Stimulated activated CD8-positive, alpha-beta memory T cell treated with anti-CD3 and anti-CD28 coated beads, Interleukin-15, amount 100 ng/mL, for 24 hours (primary cell): ENCODE measurements at places on chromosomes 4 and X.

- DNase-seq, result no peak
Measured at GRCh38 chrX:51955200-51955599, 61.8 kb downstream of the MAGED1 start.

DNA sequence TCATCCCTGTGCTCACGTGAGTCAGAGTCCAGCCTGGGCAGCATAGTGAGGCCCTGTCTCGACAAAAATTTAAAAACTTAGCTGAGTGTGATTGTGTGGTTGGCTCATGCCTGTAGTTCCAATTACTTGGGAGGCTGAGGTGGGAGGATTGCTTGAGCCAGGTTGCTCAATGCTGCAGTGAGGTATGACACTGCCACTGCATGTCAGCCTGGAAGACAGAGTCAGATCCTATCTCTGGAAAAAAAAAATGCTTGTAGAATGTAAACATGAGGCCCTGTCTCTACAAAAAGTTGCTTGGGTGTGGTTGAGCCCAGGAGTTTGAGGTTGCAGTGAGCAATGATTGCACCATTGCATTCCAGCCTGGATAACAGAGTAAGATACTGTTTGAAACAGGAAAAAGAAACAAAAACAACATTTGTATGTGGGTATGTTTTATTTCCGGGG lies 11.3 kb upstream of the YTHDC1 start:
- no peak for DNase-seq

DNA sequence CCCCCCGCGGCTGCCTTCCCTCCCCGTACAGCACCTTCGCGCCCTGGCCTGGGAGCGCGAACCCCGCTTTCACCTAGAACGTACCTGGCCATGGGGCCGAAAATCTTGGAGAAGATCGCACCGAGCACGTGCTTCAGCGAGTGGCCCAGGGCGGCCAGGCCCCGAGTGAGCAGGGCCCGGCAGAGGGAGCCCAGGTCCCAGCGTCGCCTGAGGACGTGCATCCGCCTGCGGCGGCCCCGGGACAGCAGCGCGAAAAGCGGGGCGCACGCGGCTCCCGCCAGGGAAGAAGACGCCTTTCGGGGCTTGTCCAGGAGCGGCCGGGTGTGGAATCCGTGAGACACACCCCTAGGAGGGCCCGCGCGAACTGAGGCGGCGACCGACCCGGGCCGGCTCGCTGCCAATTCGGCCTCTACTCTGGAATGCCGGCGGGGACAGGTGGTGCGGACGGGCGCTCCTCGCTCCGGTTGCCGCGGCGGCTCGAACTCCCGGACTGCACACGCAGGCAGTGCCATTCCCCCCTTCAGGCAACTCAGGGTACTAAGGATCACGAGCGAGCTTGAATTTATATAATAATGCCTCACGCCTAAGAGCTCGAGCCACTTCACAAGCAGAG lies at the start of gene HS6ST2:
HS6ST2 (minus strand) TSS at position 539 of the 613 bp plus-strand sequence.
- DNase-seq, result no peak

GRCh38 chrX:134688839-134689238 lies 30.6 kb upstream of the PLAC1 start:
- no peak for DNase-seq

DNA sequence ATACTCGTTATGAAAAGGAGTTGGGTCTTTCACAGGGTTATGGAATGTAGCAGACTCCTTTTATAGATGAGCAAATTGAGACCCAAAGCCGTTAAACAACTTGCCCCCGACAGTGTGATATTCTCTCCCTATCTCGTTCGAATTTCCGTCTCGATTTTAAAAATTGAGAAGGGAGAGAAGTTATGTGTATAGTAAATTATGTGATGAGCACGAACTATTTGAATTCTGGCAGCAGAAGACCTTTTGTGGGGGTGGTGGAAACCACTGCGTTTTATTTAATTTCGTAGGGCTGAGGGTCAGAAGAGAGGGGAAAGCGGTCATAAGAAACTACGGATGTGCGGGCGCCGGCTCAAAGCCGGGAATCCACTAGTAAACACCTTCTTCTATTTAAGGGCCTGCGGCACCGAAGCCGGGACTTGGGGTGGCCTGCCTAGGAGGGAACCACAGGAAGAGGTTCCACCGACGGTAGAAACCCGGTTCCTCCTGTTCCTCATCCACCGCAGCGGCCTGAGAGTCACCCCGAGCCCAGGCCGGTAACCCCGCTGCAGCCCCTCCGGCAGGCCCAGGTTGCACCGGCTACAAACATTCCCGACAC lies 1.5 kb upstream of the DDX3X start:
- peak; percentile 6 for DNase-seq

DNA sequence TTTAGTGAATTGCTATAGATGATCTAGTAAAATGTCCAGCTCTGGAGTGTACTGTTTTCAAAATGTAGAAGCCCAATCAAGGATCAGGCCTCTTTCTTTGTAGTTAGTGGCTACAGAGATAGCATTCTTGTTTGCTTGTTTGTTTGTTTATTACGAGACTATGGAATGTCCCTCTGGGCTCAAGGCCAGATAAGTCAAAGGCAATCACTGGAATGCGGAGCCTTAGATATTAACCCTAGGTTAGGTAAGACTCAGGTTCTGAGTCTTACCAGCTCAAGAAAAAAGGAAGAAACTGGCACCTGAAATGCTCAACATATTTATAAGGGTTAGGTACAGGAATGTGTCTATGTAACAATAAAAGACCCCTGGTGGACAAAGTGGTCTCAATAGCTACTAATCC lies 261.5 kb downstream of the SLC7A11 start:
- DNase-seq, result no peak
